SK-MEL-5 (cell line): ENCODE measurements at places on chromosomes 11 and 22. TPM values are rescaled to one million over a fixed set of nuclear protein-coding genes. Genes with fewer than 3 reads are reported as not detected.

- no peak for DNase-seq
These were observed 2.7 kb downstream of the SLC43A1 start for GRCh38 chr11:57512646-57513451.

DNA sequence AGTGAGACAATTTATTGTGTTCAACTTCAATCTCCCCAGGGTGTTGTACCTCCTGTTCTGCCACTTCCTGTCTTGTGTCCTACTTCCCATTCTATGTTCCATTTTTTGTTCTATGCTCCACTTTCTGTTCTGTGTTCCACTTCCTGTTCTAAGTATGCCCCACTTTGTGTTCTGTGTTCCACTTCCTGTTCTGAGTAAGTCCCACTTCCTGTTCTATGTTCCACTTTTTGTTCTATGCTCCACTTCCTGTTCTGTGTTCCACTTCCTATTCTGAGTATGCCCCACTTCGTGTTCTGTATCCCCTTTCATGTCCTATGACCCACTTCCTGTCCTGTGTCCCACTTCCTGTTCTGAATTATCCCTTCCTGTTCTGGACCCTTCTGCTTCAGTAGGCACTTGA, 732.7 kb downstream of the TBC1D22A start:
- DNase-seq, result no peak

Gene MYBPC3
- total RNA-seq, result not detected in 2 replicates

DNA sequence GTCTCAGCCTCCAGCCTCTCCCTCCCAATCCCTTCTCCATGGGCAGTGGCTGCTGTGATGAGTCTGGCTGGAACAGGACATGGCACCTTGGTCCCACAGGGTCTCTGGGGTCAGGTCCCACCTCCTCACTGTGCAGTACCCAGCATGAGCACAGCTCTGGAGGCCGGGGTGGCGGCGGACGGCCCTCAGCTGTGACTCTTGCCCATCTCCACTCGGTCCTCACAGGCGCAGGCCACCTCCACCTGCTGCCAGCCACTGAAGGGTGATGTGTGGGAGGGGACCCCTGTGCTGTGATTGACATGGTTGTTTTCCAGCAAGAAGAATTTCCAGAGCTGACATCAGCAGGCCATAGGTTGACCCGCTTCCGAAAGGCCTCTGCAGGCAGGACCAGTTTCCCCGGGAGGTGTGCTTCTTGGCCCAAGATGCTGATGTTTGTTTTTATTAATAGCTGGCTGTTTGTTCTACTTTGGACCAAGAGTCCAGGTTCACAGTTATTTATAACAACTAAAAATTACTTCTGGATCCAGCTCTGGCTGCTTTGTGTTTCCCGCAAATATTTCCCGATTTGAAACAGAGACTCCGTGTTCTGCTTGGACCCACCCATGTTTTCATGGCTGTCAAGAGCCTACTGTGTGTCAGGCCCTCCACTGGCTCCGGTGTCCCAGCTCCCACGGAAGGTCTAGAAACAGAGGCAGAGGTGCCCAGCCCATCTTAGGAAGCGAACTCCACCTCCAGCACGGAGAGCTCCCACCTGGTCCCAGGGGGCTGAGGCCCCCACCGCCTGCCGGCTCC, 45.7 kb downstream of the SCUBE1 start:
- no peak for DNase-seq

- no peak for DNase-seq
These were observed 64.6 kb downstream of the MYEOV start for GRCh38 chr11:69358398-69359020.

Gene PHOX2A
- not detected in 2 replicates for total RNA-seq

- no peak for DNase-seq
These were observed 4.1 kb upstream of the CD82 start for GRCh38 chr11:44561275-44561805.

DNA sequence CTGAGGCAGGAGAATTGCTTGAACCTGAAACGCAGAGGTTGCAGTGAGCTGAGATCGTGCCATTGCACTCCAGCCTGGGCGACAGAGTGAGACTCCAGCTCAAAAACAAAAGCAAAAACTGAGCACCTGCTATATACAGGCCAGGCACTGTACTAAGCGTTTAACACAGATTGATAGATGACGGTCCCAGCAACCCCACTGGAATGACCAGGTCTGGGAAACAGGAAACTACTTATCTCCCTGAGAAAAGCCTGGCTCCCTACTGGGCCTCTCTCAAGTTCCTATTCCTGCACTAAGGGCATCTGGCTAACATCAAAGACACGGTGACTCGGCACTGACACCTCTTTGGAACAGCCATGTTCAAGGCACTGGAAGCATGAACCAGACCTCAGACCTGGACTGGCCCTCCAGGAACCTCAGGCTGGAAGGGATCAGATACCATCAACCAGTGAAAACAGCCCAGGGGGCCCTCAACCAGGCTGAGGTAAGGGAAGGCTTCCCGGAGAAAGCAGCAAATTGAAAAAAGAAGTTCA, 16.6 kb downstream of the ARAP1 start:
- no peak for DNase-seq

GRCh38 chr22:37277384-37277783, 4.9 kb upstream of the CYTH4 start:
- DNase-seq, result no peak

- DNase-seq, result no peak
These were observed 11.5 kb upstream of the ANO1 start for GRCh38 chr11:70066628-70067027.

- DNase-seq, result no peak
These were observed 28.7 kb upstream of the PICK1 start for GRCh38 chr22:38028344-38029130.

GRCh38 chr22:49922484-49922883, 4.0 kb downstream of the CRELD2 start:
- no peak for DNase-seq

- no peak for DNase-seq
These were observed 118.5 kb upstream of the APOA1 start for GRCh38 chr11:116955949-116956348.

Gene KDM4D
- total RNA-seq, result 0.88 and 1.7 TPM in 2 replicates

DNA sequence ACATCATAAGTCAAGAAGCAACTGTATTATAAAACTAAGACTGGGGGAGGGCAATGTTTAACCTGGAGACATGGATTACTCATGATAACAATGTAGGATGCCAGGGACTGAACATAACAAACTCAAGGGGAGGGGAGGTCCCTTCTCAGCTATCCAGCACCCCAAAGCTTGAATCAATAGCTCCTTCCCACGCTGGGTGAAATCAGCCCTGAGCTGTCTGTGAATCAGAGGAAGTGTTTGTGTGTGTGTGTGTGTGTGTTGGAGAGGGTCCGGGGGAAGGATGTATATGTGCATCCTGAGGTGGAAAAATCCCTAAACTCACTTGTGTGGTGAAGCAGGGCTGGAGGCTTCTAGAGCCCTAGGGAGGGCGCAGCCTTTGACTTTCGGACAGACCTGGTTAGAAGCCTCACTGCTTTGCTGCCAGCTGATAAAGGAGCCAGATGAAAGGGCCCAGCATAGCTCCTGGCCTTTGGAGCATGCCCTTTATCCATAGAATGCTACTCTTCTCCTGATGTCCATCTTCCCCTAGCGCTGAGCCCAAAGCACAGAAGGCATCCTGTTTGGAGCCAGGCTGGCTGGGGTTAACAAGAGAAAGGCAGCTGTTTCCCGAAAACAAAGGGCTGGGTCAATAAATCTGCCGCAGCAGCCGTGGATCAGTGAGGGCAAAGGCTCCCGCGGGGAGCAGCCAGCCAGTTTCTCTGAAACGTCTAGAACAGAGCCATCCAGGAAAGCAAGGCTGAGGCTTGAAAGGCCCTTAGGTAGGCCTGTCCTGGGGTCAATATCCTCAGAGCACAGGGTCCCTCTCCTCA, 35.8 kb downstream of the TNKS1BP1 start:
- peak; percentile 19 for DNase-seq

GRCh38 chr11:124799348-124800225, 619 bp downstream of the MSANTD2 start:
- DNase-seq, result peak; percentile 1

- no peak for DNase-seq
These were observed 908.5 kb downstream of the BRD1 start for GRCh38 chr22:48919187-48919590.

DNA sequence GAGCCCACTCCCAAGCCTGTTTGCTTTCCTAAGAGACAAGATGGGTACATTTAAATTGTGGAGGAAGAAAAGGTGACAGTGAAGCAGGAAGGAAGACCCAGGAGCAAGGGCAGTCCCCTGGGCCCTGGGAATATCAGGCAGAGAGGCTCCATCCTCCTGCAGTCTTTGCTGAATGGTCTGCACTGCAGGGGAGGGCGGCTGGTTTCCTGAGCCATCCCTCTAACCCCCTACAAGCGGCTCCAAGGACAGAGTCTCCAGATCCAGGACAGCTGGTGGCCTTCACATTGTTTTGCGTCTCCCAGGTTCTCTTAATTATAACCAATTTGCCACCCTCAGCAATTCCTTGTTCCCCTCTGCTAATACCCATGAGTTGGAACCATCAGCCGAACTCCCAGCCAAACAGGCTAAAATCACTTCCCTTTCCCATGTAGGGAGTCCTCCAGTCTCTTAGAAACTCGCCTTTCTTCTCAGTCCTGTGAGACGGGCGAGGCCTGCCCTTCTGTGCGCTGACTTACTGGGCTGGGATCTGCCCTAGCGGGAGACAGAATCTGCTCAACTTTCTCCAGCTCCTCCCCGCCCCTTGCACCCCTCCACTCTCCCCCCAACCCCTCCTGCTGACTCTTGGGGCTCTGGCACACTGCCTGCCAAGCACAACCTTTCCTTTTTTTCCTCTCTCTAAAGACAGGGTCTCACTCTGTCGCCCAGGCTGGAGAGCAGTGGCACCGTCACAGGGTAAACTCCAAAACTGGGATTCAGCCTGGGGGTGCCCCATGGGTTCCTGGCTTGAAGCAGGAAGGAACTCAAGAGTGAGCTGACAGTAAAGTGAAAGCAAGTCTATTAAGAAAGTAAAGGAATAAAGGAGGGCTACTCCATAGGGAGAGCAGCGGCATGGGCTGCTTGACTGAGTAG, 53.4 kb upstream of the EMID1 start:
- DNase-seq, result no peak

Gene DRD4
- total RNA-seq, result not detected in 2 replicates

Gene WBP2NL
- 0.19 TPM in 1 of 2 replicates, not detected in the other for total RNA-seq

DNA sequence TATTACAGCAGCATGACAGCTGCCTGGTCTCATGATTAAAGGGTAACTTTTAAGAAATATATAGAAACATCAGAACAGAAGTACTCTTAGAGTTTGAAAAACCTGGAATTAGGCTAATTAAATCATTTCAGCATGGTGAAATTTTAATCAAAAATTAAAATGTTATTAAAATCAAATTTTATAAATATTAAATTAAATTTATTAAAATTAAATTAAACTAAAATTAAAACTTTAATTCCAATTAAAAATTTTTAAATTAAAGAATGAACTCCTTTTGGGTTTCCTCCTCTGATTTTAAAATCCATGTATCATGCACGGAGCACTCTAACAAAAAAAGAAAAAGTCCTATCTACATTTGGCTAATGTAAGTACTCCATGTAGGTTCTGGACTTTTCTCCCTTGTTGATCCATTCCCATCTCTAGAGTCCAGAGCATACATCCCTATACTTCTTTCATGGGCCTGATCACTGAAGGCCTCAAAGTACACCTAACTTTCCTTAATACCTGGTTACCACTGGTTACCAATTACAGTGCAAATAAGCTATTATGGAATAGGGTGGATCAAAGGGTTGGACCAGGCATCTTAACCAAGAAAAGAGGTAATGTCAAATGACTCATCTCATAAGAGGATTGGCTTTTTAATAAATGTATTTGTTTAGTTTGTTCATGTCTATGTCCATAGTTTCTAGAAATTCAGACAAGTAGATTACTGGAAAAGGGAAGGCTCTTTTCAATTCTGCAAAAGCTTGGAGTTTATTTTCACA, 48.4 kb upstream of the MUC15 start:
- no peak for DNase-seq

Gene LDHAL6A
- total RNA-seq, result not detected in 2 replicates

Gene CD248
- total RNA-seq, result not detected in 2 replicates

Gene RGL4
- total RNA-seq, result not detected in 2 replicates

DNA sequence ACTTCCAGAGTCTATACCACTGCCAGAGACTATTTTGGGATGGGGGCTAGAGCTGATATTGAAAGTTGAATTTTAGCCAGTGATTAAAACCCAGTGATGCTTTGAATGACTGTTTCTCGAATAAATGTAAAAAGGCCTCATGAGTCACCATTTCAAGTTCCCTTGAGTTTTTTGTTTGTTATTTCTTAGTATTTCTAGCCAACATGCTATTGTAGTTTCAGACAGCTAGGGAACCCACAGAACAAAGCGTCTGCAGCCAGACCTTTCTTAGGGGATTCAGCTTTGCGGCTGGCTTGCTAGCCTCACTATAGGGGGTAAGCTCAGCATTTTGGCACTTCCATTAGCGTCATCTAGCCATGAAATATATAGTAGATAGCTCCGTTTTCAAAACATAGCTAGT, 66.5 kb downstream of the DBX1 start:
- DNase-seq, result no peak

DNA sequence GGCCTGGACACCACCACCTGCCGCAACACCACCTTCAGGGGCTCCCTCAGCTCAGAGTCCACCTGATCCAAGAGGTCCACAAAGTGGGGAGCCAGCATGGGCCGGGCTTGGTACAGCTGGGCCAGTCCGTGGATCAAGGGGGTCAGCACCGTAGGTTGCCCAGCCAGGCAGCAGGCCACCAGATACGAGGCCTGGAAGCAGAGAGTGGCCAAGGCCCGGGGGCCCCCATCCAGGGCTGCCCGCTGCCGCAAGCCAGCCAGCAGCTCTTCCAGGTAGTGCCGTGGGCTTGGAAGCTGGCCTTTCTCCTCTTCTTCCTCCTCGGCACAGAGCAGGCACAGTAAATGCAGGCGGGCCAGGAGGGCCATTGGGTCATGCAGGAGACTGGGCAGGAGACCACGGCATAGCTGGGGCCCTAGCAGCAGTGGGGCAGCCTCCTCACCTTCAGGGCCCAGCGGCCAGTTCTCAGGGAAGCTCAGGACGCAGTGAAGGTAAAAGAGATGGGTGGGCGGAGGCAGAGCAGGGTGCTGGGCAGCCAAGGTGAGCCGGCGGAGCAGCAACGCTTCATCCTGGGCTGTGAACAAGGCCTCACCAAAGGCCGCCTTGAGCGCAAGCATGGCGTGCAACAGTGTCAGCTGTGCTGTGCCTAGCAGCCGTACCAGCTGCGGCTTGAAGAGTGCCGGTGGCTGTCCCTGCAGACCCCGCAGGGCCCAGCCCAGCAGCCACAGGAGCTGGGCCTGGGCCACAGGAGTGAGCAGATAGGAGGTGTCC, 1.7 kb downstream of the AP5B1 start:
- no peak for DNase-seq

DNA sequence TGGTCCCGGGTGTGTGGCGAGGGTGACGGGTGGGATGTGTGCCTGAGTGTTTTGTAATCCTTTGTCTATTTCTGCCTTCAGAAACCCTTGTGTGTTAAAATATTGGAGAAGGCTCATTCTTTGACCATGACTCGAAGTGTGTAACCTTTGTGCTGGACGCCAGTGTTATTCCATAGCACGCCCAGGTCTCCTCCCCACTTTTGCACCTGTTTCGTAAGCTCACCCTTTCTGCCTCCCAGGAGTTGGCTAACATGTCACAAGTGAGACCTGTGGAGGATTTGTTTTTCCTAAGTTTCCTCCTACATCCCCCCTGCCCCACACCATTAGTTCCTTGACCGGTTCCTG, 382 bp downstream of the C11orf54 start:
- peak; percentile 44 for DNase-seq

Gene SOX10
- total RNA-seq, result 188 and 199 TPM in 2 replicates
